ENCODE measurements at places on chromosomes 3 and 15. TPM values are rescaled to one million over a fixed set of nuclear protein-coding genes. Genes with fewer than 3 reads are reported as not detected.

NEK10 gene
- 1.2 TPM for total RNA-seq

GRCh38 chr15:59276225-59277178 lies 69.9 kb downstream of the LDHAL6B start:
- DNase-seq = no peak

- peak; percentile 82 for DNase-seq
Observed at GRCh38 chr3:192901435-192901834, 16.2 kb downstream of the MB21D2 start.

DNA sequence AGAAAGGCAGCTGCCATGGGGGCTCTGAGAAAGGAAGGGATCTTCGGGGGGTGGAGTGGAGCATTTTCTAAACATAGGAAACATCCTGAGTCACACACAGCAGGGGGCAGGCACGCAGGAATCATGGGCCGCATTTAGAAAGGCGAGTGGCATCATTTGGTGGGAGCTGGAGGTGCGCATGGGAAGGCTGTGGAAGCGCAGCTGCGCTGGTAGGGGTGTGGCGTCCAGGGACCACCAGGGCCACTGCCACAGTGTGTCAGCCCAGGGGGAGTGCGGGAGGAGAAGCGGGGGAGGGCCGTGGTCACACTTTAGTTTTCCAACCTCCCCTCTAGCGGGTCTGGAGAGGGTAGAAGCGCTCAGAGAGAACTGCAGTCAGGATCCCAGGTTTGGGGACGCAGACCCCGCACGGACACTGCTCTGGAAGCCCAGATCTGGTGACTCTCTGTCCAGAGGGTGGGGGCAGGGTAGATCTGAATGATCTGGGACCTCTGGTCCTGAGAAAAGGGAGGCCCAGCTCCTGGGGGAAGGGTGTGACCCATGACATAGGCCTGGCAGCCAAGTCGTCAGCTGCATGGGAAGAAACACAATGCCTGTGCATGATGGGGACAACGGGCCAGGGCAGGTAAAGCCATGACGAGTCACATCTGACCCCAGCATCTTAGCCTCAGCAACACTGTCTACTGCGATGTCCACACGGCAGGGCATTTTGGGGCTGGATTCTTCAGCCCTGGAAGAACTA lies 88.0 kb upstream of the IQSEC1 start:
- DNase-seq = no peak

DNA sequence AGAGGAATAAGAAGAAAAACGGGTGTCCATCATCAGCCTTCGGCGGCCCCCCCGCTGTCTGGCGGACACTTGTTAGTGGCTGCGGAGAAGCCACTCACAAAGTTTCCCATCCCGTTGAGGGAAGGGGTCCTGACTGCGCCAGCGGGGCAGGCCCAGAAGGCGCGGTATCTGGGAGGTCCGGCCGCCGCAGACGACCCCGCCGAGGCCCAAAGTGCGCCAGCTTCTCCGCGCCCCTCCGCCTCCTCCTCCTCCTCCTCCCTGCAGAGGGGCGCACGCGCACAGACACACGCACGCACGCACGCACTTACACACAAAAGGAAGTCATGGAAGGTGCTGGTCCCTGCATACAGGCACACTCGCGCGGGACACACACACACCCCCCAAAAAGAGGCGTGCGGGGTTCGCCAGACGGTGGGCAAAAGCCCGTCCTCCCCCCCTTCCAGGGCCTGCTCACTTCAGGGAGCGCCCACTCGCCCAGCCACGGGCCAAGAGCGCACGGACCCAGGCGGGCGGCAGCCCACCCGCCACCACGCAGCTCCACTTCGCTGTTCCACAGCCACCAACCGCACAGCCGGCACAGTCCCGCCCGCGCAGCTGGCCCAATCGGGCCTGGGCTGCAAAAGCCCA lies 18.0 kb downstream of the ZNF148 start:
- DNase-seq = peak; percentile 59

- no peak for DNase-seq
Observed at GRCh38 chr15:73385205-73385604, 16.4 kb upstream of the HCN4 start.

- no peak for DNase-seq
Observed at GRCh38 chr3:48477959-48478520, 25.9 kb downstream of the SHISA5 start.

DNA sequence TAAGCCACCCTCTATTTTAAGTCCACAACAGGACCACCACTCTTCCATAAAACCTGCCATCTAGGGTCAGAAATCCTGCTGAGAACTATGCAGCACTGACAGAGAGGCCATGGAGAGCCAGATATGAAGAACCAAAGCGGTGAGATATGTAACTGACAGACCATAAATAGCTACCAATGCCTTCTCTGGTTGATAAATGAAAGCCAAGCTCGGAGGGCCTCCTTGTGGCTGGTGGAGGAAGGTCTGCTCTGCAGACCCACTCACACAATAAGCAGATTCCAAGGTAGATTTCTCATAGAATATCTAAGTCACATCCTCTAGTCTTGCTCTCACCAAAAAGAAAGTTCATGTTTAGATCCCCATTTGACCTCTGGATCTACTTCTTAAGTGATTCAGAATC lies 38.9 kb downstream of the RYK start:
- peak; percentile 50 for DNase-seq

DNA sequence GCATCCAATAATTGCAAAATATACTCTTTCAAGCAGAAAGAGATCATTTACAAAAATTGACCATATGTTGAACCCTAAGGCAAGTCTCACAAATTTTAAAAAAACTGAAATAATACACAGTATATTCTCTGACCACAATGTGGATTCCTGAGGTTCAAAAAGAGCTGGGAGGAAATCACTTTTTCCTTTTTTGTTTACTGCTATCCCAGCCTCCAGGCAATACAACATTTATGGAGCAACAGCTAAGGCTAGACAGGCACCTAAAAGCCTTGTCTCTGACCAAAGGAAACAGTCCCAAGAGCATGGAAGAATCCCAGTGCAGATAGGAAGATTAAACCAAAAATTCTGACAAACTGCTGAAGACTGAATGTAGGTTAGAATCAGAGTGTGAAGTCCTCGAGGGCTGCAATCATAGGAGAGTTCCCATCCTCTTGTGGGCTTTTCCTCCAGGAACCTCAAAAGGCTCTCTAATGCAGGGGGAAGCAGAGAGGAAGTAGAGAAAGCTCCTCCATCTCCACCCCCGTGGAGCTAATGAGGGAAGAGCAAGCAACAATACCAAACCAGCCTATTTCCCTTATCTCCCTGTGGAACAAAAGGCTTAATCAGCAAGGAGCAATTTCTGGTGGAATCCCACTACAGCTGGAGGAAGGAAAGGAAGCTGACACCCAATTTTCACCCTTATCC lies 57.0 kb downstream of the TMCC1 start:
- peak; percentile 61 for DNase-seq

All from RPMI7951 (cell line).